ENCODE measurements at places on chromosomes 16 and 17. TPM values are rescaled to one million over a fixed set of nuclear protein-coding genes. Genes with fewer than 3 reads are reported as not detected.
A peak's percentile ranks its signal among the peaks of the same experiment; 100 is the strongest.

Gene CBFA2T3
- 0.87 TPM for polyA plus RNA-seq

DNA sequence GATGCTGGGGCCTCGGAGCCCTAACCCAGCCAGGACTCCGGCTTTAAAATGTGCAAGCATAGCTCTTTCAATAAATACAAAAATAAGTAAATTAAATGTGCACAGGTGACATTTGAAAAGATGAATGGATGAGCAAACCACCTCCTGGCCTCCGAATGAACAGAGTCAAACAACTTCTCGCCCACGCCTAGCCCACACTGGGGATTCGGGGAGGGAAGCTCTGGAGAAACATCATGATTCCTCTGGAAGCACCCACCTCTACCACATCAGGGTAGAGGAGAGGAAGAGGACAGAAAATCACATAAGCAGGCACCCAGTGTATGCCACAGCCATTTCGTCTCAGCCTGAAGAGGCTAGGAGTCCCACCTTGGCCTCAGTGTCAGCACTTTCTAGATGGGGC is 105.8 kb downstream of the SDK2 start:
- DNase-seq: no peak

GRCh38 chr17:50653738-50654137 is 19.1 kb downstream of the ABCC3 start:
- no peak for DNase-seq

- no peak for DNase-seq
These were observed 13.3 kb downstream of the TVP23A start for GRCh38 chr16:10805334-10805733.

DNA sequence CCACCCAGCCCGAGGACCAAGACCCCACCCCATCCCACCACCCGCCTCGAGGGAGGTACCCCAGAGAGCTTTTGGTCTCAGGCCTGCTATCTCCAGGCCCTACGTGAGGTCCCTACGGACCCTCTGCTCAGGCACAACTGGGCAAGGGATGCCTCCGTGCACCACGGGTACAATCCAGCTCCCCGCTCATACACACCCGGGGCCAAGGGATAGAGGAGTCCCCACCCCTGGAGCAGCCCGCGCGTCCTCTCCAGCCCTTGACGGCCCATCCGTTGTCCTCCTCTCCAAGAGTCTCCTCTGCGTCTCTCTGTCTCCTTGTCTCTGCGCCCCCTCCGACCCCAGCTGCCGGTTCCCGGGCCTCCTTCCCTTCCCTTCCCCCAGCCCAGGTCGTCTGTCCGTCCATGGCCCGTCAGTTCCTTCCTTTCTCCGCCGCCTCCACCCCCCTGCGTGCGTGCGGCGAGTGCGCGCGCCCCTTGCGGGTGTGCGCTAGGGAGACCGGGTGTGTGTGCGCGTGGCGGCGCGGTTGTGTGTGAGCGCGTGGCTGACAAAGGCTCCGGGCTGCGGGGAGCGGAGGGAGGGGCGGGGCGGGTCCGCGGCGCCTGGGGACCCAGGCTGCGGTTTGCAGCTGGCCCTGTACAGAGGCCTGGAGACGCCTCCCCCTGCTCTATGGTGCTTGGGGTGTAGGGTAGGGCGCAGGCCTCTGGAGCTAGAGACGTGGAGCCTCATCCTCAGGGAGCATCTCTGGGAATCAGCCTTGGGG is 930 bp downstream of the SPNS2 start:
- DNase-seq: peak; percentile 66

DNA sequence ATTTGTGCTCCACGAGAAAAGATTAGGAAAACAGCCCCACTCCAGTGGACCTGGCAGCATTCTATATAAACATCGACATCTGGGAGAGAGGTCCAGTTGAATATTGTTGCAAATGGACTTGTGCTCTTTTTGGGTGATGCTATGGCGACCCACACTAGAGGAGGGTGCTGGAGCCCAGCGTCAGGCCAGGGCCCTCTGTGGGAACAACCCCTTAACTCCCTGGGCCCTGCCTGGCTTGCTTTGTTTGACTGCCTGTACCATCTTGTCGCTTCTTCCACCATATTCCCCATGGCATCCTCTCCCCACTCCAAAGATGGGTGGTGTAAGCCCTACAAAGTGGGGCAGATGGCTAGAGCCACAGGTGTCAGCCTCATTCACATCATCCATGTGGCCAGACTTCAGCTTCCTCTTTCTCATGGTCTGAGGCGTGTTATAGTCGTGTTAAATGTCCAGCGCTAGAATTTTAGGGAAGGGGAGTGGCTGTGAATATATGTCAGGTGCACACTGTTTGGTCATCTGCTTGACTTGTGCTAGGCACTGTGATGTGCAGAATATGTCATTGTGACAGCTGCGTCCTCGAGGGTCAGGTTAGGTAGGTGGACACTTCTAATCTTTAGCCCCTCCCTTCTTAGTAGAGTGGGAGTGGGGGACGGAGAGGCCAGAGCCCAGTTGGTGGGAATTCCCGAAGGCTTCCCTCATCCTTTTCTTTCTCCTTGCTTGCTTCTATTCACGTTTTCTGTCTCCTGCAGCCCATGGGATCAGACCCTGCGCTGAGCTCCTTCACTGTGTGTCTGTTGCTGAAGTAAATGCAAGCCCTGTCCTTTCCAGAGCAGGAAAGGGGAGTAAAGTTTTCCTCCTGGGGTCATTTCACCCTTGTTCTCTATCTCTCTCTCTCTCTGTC is 49.8 kb downstream of the MPRIP start:
- DNase-seq: no peak

GRCh38 chr17:62627904-62628633 is 599 bp downstream of the MRC2 start:
- peak; percentile 30 for DNase-seq

Gene MEIOC
- polyA plus RNA-seq: 2.1 TPM

GRCh38 chr16:55437625-55438024 is 41.4 kb upstream of the MMP2 start:
- DNase-seq: no peak

DNA sequence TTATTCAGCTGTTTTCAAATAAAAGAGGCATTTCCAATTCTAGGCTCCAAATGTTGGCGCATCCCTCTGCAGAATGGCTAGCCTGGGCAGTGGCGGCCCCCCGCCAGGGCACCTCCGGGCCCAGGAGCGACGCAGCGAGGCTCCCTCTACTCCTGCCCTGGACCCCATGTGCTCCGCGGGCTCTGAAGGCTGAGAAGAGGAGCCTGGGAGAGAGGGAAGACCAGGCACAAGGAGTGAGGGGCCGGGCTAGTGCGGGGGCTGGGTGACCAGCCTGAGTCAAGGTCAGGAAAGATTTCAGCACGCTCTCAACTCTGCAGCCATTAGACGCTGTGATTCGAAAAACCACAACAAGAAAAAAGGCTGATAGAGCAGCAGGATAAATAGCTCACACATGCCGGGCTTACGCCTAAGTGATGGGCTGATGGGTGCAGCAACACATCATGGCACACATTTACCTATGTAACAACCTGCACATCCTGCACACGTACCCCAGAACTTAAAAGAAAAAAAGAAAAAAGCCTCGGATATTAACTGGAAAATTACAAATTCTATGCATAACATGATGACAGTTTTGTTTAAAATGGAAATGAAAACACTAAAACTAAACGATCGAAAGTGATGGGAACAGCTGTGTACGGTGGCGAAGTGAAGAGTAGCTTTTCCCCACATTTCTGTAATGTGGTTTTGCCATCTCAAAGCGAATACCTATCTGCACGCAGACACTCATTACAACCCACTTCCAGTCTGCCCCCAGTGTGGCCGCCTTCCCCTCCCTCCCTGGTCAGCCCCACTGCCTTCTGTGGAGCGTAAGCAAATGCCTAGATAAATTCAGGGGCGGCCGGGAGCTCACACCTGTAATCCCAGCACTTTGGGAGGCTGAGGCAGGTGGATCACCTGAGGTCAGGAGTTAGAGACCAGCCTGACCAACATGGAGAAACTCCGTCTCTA is 44.4 kb downstream of the MAP1LC3B start:
- DNase-seq: no peak

GRCh38 chr17:73539166-73539565 is 105.1 kb downstream of the SDK2 start:
- no peak for DNase-seq

DNA sequence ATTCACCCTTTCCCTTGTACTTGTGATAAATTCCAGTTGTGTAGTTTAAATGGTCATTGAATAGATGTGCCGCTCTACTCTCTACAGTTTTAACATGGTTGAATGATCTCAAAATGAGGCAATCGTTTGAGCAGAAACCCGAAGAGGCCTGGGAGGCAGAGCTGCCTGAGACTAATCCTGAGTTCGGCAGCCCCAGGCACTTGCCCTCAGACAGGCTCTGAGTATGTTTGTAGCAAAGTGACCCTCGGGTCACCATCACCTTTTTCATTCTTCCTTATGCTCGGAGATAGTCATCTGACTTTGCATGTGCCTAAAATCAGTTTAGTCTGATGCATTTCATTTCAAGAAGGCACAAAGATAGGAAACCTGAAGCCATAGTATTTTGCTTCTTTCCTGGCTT is 184.0 kb upstream of the RBFOX1 start:
- no peak for DNase-seq

DNA sequence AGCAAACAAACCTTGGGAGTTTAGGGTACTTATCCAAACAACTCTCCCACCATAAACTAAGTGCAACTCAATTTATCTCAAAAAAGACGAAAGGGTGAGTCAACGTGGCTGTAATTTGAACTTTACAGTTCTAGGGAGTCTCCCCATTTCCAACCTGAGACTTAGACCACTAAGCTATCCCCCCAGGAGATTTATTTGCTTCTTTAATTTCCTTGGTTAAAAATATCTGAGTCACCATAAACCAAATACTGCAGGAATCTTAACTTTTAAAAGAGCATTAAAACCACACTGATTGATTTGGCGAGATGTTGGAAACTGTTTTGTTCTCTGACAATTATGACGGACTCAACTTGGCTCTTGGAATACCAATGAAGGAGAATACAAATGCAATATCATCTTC is 299.3 kb upstream of the SOX9 start:
- DNase-seq: no peak

Gene CCL1
- polyA plus RNA-seq: not detected

Gene ZNHIT3
- 137 TPM for polyA plus RNA-seq

Measured in GM23338 (cell line).